ENCODE measurements at places on chromosomes 1 and 21.

GRCh38 chr1:48654606-48655210, 122.0 kb downstream of the BEND5 start:
- peak; percentile 17 for DNase-seq

DNA sequence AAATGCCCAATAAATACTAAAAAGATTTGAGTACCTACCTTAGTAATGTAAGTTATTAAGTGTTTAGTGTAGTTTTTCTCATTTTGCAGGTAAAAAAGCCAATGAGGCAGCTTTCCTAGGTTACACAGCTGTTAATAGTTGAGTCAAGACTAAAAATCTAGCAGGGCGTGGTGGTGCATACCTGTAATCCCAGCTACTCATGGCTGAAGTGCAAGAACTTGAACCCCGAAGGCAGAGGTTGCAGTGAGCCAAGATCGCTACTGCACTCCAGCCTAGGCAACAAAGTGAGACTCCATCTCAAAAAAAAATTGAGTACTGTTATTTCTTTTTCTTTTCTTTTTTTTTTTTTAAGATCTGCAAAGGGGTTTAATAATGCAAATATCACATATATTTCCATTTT, 7.7 kb downstream of the YBX1 start:
- no peak for DNase-seq

DNA sequence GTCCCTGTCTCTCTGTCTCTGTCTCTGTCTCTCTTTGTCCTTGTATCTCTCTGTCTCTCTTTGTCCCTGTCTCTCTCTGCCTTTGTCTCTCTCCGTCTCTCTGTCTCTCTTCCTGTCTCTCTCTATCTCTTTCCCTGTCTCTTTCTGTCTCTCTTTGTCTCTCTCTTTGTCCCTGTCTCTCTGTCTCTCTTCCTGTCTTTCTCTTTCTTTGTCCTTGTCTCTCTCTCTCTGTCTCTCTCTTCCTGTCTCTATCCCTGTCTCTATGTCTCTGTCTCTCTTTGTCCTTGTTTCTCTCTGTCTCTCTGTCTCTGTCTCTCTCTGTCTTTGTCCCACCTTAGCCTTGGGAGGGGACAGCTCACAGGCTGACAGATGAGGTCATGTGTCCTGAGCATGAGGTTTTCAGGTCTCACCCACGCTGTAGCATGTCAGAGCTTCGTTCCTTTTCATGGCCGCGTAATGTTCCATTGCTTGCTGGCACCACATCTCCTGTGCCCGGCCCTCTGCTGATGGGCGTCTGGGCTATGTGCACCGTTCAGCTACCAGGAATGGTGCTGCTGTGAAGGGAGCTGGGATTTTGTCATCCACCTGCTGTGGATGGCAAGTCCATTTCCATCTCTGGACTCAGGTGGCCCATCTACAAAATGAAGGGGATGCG, 27.6 kb downstream of the TP73 start:
- DNase-seq, result no peak

DNA sequence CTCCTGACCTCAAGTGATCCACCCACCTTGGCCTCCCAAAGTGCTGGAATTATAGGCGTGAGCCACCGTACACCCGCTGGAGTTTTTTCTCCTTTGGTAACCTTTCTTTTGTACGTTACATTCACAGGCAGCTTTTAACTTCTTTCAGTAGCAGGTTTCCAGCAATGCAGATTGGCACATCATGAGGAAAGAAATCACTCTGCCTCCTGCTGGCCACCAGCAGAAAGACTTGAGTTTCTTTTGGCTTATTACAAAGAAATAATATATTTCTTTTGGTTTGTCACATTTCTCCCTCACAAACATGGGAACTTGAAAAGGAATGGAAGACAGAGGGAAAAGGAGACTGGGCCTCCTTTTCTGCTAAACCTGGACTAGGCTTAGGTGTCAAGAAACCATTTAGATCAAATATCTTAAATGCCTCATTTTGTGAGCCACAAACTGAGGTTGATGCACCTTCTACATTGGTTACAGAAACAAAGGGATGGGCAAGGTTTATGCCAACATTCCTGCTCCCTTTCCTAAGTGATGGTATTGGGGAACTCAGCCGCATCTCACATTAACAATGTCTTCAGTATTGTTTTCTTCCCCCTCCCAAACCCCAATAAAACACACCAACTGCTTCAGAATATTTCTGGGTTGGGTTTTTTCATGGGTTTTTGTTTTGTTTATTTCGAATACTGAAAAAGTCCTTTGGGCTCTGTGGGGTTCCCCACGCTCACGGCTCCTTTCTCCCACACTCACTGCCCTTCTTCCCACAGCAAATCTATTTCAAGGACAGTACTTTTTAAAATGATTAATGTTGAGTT, 7.7 kb downstream of the ENSA start:
- DNase-seq, result peak; percentile 70

- no peak for DNase-seq
These were observed 4.1 kb upstream of the ANGPTL1 start for GRCh38 chr1:178874966-178875365.

Measured in tongue (tissue), 3 donors.